ENCODE measurements at places on chromosomes 5 and 9.

DNA sequence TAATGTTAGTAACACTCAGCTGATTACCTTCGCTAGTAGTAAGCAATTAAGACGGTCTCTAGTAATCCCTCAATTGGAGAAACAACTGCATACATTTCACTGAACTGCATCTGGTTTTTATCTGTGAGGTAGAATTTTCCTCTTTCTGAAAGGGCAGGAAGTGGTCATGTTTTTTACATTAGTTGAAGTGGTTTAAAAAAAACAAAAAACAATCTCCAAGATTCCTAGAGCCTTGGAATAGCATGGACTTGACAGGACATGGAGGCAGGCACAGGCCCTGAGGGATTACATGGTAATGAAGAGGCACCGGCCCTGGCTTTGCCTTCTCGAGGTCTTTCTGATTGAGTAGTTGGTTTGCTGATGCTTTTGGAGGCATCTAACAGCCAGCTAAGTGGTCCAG lies 25.8 kb downstream of the THBS4 start:
- no peak for DNase-seq

DNA sequence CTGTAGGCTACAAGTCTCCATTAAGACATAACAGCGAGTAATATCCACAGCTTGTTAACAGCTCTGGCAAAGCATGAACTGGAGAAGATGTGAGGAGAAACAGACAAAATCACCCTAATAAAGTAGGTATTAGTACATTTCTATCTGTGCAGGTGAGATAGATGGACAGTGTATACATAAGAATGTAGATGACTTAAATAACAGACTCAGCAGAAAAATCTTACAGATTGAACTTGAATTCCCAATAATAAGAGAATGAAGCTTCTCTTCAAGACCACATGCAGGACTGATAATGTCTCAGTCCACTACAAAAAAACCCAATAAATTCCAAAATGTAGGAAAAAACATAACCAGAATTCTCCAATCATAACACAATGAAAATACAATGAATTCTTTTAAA lies 153.0 kb downstream of the IRX2 start:
- no peak for DNase-seq

GRCh38 chr5:15255576-15255975 lies 244.4 kb upstream of the FBXL7 start:
- no peak for DNase-seq

GRCh38 chr5:1489754-1490153 lies 34.0 kb downstream of the LPCAT1 start:
- DNase-seq: no peak

DNA sequence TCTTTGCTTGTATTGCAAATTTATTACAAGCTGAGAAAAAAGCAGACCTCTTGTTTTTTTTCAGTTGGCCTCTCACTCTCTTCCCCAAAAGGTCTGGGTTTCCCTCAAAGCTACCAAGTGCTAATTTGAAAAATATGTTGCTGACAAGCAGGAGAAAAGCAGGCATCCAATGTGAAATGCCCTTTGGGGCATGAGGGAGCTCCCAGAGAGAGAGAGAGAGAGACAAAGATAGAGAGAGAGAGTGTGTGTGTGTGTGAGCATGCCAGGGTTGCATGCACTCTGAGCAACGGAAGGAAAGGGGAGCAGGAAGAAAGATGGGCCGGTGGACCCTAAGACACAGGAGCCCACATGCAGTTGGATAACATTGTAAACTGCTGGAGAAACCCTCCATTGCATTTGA lies 358.4 kb downstream of the TMEM38B start:
- no peak for DNase-seq

DNA sequence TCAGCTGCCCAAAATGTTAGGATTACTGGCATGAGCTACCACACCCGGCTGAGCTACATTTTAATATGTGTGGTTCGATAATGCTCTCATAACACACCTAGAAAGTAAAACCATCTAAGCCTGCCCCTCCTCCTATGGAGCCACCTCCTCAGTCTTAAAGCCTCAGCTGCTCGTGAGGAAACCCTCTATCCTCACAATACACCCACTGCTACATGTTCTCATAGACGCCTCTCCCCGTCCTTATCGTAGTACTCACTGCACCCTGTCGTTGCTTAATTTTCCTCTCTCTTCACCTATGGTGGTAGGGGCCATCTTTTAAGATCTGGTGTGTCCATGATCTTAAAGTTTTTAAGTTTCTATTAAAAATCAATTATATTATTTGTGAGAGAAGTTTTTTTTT lies 72.9 kb downstream of the RCL1 start:
- DNase-seq: no peak

DNA sequence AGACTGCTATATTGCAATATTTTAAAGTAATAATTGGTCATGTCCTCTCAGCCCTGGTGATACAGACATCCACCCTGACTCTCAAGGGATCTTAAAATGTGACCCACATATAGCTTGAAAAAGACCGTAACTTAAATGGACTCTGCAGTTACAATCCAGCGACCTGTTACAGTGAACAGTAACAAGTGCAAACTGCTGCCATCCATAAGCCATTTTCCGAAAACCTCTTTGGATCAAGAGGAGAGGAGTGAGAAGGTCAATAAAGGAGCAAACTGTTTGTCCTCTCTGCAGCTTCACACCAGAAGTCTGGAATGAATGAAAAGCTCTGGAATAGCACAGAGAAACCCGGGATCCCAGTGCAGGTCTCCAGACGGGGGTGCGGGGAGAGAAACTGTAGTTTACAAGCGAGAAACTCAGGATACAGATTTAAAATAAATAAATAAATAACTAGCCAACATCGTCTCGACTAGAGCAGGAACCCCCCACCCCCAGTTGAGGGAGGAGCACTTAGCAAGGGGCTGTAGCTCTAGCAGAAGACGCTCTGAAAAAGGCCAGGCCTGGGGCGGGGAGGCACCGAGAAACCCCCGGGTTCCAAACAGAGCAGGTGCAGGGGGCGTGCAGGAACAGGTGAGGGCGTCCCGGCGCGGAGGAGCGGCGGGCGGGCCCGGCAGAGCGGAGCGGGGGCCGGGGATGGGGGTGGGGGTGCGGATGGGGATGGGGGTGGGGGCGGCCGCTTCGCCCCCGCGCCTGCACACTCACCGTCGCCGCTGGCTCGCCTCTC lies 572 bp downstream of the ZDHHC21 start:
- DNase-seq: no peak

DNA sequence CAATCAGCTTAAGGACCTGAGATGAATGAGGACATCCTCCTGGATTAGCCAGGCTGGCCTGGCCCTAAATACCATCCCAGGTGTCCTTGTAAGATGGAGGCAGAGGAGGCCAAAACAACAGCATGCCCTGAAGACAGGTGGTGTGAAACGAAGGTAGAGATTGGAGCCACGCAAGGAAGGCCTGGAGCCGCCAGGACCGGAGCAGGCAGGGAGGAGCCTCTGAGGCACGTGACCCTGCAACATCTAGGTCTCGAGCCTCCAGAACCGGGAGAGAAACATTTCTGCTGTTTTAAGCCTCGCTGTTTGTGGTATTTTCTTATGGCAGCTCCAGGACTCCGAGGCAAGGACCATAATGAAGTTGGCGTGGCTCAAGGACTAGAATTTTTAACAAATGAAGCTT lies 9.7 kb upstream of the COL5A1 start:
- no peak for DNase-seq

- peak; percentile 83 for DNase-seq
Observed at GRCh38 chr9:15999422-16000339, 446.8 kb downstream of the CCDC171 start.

- DNase-seq: no peak
Observed at GRCh38 chr5:151281001-151281639, 22.4 kb downstream of the SLC36A3 start.

DNA sequence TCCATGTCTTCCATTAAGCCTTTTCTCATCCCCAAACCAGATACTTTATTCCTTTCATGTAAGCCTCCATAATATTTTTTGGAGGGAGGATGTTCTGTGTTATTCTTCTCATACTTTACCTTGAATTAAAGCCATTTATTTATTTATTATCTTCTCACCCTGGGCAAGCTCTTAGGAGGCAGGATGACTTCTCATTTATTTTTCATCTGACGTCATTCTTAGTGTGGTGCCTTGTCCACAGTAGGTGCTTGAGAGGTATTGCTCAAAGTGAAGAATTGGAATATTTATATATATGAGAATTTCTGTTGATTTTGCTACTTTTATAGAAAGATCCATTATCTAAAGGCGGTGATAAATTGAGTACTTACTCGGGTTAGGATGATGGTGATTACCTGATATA lies 458.3 kb upstream of the ACTBL2 start:
- DNase-seq: no peak

DNA sequence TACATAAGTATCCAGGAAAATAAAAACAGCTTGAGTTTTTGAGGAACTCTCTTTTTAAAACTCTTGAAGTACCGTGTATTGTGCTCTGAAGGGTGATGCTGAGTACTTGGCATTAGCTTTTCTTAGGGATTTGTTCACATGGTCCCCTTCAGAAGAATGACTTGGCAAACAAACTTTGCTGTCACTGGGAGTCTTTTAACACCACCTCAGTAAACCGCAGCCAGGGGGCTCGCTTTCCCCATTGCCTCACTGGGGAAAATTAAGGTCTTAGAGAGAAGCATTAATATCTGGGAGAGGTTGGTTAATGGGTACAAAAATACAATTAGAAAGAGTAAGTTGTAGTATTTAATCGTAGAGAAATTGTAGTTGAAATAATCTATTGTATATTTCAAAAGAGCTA lies 105.9 kb upstream of the DAP start:
- no peak for DNase-seq

- DNase-seq: no peak
Observed at GRCh38 chr5:6872441-6873160, 159.4 kb downstream of the TENT4A start.

DNA sequence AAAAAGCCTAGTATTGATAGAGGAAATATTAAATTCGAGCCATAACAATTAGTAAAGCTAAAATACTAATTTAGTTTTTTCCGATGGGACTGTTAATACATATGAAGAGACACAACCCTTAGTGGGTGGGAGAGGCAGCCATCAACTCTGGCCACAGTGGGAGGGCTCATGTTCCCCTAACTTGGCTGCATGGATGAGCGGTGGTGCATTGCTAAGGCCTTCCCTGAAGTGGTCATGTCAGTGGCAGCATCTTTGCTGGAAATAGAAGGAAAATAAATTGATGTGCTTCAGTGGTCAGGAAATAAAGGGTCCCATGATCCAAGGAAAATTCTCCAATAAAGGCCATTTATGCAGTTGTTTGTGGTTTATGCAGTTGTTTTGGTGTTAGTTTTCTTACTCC lies 33.9 kb upstream of the F2RL2 start:
- peak; percentile 33 for DNase-seq

DNA sequence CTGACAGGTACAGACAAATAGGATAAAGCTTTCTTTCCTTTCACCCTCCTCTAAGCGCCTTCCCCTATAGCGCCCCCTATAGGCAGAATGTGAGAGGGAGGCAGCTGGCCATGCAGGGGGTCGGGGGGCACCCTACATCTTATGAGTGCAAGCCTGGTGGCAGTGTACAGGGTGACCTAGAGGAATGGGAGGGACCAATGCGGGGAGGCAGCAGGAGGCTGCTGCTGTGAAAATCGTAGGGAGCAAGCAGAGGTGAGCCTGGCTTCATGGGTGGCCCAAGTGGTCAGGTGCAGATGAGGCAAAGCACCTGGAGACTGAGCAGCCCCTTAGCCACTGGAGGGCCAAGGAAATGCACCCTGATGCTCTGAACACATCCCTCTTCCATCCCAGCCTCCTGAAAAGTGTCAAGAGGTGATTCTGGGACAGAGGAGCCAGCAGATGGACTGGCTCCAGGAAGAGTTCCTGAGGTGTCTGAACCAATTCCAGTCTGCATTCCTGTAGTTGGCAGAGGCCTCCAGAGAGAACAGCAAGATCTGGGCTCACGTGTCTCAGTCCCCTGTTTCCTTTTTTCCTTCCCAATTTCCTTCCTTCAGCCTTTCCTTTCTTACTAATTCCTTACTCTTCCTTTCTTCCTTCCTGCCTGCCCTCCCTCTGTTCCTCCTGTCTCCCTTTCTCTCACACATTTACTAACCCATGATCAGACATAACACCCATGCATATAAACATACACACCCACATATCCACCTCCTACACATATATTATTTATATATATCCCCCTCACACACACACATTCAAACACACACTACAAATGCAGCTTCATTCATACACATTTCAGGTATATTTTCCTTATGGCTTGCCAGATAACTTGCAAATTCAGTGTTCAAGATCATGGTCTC lies 32.8 kb upstream of the GALNT10 start:
- no peak for DNase-seq

DNA sequence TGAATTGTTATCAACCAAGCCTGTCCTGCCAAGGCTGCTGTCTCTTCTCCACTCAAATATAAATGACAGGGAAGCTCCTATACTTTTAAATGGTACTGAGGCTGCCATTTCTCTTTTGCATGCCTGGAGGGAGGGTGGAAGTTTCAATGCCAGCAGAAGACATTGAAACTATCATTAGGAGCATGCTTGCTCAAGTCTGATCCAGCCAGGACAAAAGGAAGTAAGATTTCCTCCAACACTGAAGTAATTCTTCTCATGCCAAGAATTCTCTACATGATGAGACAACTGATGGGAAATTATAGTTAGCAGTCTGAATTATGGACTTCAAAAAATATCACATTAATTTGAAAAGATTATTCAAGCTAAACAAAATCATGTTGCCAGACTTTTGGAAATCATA lies 5.4 kb downstream of the SPINK6 start:
- DNase-seq: no peak

GRCh38 chr5:72280581-72281069 lies 39.4 kb downstream of the MRPS27 start:
- DNase-seq: no peak

DNA sequence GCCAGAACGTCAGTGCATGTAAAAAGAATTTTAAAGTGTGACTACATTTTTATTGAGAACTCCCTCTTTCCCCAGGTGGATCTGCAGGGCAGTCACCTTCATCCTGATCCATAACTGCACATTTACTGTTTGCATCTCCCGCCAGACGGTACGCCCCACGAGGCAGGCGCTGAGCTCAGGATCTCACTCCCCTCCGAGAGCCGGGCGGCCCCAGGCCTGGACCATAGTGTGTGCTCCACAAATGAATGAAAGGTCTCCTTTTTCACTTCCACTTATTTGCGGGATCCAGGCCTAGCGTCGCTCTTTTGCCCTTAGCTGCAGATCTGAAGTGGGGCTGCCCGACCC lies 378 bp downstream of the DROSHA start:
- no peak for DNase-seq

- peak; percentile 33 for DNase-seq
Observed at GRCh38 chr5:173204185-173204979, 30.6 kb downstream of the NKX2-5 start.

- DNase-seq: peak; percentile 34
Observed at GRCh38 chr9:660227-660626, 181.3 kb upstream of the DMRT1 start.

GRCh38 chr5:152622628-152623027 lies 217.5 kb upstream of the NMUR2 start:
- no peak for DNase-seq

- no peak for DNase-seq
Observed at GRCh38 chr5:55923177-55923771, 71.5 kb downstream of the IL6ST start.

GRCh38 chr5:14675865-14676300 lies 11.4 kb downstream of the OTULIN start:
- no peak for DNase-seq

DNA sequence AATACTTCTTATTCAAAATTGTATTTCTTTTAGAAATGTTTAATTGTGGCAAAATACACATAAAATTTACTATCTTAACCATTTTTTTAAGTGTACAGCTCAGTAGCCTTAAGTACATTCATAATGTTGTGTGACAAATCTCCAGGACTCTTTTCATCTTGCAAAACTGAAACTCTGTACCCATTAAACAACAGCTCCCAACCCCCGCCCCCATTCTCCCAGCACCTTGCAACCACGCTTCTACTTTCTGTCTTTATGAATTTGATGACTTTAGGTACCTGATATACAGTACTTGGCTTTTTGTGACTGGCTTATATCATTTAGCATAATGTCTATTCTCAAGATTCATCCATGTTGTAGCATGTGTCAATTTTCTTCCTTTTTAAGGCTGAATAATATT lies 2.8 kb upstream of the IL5 start:
- DNase-seq: no peak
